ENCODE measurements at places on chromosomes 16 and 17. TPM values are rescaled to one million over a fixed set of nuclear protein-coding genes. Genes with fewer than 3 reads are reported as not detected.

DNA sequence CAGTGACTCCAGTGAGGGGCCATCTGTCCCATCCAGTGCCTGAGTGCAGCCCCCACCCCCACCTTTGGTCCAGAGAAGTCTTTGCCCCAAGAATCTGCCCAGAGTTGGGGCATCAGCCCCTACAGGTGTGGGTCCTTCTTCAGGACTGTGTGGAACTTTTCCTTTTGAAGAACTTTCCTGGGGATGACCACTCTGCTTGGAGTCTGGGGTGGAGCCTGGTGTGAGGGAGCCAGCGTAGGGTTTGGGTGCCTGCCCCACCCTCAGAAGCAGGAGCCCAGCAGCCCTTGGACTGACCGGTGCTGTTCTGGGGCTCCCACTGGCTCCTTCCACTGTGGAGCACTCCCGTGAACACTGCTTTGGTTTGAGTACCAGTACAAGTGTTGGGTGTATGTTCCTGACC lies 19.3 kb downstream of the MPRIP start:
- H3K4me3 ChIP-seq = no peak overlapping the region
- H3K36me3 ChIP-seq = peaks cover 7% of the 10 kb centered on the region
- H3K27ac ChIP-seq = no peak overlapping the region

- no peaks in the 10 kb centered on the region for H3K27me3 ChIP-seq
- H3K36me3 ChIP-seq = no peaks in the 10 kb centered on the region
- H3K27ac ChIP-seq = no peak overlapping the region
- H3K4me3 ChIP-seq = no peak overlapping the region
Measured at GRCh38 chr17:83196366-83196765, 117.0 kb downstream of the METRNL start.

Gene NACA2
- total RNA-seq = not detected

Gene TSPAN10
- total RNA-seq = 0.99 TPM

Gene KRT33A
- not detected for total RNA-seq

DNA sequence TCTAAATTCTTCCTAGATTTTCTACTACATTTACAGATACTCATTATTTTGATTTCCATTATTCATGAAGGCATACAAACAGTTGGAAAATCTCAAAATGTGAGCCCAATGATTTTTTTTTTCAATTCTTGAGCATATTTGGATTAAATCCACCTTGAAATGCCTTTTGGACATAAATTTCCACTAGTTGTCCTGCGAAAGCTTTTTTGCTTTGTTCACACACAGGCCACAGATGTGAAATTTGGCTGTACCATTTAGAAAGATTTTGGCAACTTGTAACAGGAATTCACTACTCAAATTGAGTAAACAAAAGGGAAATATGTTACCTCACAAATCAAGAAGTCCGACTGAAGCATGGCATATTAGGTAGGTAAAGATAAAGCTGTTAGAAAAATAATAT lies 1631.0 kb downstream of the CDH8 start:
- DNase-seq = no peak
- H3K4me1 ChIP-seq = no peaks in the 10 kb centered on the region
- no peak overlapping the region for H3K27ac ChIP-seq
- no peak overlapping the region for H3K4me3 ChIP-seq
- no peaks in the 10 kb centered on the region for H3K36me3 ChIP-seq

DNA sequence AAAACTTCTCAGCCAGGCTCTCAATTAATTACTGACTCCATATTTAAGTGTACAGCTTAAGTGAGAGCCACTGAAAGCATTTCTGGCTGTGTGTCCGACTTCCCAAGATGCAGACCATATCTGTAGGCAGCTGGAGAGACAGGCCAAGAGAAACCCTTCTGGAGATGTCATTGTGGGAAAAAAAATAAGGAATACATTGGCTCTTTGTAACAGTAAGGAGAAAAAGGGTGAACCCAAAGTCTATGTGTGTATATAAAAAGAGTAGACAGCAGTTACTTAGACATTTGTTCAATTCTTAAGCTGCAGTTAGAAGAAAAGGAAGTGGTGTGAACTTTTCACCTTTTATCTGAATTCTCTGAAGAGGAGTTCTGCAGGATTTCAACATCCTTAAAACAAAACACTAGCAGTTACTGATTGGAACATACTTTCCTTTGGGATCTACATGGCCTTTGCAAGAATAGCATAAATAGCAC lies 21.7 kb downstream of the FAM117A start:
- peak overlapping the region; percentile 92 for H3K4me3 ChIP-seq
- H3K36me3 ChIP-seq = peaks cover 27% of the 10 kb centered on the region
- no peaks in the 10 kb centered on the region for H3K27me3 ChIP-seq
- peaks cover 74% of the 10 kb centered on the region for H3K4me1 ChIP-seq
- no peak for DNase-seq

Gene SYCE1L
- total RNA-seq = 17.1 TPM

DNA sequence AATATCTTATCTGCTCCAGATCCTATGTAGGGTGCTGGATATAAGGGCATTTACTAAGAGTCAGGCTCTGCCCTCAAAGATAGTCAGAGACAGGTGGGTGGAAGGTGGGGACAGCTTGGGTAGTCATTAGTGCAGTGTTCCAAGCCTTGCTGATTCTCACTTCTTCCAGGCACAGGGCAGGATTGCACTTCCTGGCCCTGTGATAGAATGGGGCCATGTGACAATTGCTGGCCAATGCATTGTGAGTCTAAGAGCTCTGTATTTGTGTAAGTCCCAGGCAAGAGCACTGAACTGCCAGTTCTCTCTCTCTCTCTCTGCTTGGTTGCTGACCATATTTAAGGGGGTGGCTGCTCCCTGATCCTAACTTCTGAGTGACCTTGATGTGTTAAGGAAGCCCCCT lies 112.1 kb downstream of the C16orf78 start:
- H3K27me3 ChIP-seq = peaks cover 21% of the 10 kb centered on the region
- DNase-seq = no peak
- no peak overlapping the region for H3K27ac ChIP-seq
- no peaks in the 10 kb centered on the region for H3K36me3 ChIP-seq
- H3K4me1 ChIP-seq = peaks cover 1% of the 10 kb centered on the region
- H3K4me3 ChIP-seq = no peak overlapping the region

Gene SDR42E1
- total RNA-seq = 12.5 TPM

Gene NPIPA8
- total RNA-seq = 18.8 TPM

DNA sequence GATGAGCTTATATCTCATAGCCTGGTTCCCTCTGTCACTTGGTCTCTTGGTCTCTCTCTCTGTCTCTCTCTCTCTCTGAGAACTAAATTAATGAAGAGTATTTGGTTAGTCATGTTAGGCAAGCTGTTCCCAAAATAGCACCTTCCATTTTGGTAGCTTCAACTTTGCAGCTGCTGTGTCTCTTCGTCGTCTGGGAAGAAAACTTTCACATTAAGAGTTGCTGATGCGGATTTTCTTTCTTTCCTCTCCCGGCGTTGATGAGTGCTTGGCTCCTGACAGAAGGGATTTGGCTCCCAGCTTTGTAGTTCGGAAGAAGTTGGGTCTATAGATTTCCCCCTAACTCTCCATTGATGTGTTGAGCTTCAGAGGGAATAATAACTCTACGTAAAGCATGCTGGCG lies at the start of gene RBFOX1:
Gene RBFOX1 (plus strand): TSS at position 235 of the 400 bp plus-strand sequence.
- H3K27ac ChIP-seq = no peak within 1 kb of the TSS
- H3K27me3 ChIP-seq = no peaks in the 10 kb centered on the region
- no peaks in the 10 kb centered on the region for H3K4me1 ChIP-seq
- no peaks in the 10 kb centered on the region for H3K36me3 ChIP-seq
- DNase-seq = no peak
- no peak within 1 kb of the TSS for H3K4me3 ChIP-seq

- H3K4me1 ChIP-seq = peaks cover 48% of the 10 kb centered on the region
- H3K27ac ChIP-seq = peak overlapping the region; percentile 100
- no peaks in the 10 kb centered on the region for H3K27me3 ChIP-seq
- peak; percentile 88 for DNase-seq
- H3K36me3 ChIP-seq = peaks cover 53% of the 10 kb centered on the region
- H3K4me3 ChIP-seq = peak overlapping the region; percentile 98
Measured at GRCh38 chr17:64505340-64506200, 519 bp downstream of the DDX5 start.

Gene HOXB4
- 5.3 TPM for total RNA-seq

Gene PMFBP1
- 3.0 TPM for total RNA-seq

DNA sequence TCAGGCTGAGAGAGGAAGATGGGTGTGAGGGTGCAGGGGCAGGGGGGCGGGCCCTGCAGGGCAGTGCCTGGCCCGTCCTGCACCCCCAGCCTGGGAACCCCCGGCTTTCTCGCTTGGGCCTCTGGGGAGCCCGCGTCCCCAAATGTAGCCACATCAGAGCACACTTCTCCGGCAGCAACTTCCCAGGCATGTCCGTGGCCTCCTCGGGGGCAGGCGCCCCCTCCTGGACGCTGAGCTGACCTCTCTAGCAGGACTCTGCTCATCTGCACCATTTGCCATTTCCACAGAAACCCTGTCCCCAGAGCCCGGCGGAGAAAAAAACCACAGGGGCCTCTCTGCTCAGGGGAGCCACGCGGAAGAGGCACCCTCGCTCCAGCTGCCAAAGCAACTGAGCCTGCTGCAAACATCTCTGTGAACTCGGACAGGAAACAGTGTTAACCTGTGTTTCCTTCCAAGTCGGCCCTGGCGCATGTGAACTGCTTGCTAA lies 63.4 kb downstream of the KLHDC4 start:
- peaks cover 11% of the 10 kb centered on the region for H3K36me3 ChIP-seq
- no peaks in the 10 kb centered on the region for H3K27me3 ChIP-seq
- peak; percentile 64 for DNase-seq
- H3K4me3 ChIP-seq = peak overlapping the region; percentile 37
- H3K4me1 ChIP-seq = peaks cover 29% of the 10 kb centered on the region

DNA sequence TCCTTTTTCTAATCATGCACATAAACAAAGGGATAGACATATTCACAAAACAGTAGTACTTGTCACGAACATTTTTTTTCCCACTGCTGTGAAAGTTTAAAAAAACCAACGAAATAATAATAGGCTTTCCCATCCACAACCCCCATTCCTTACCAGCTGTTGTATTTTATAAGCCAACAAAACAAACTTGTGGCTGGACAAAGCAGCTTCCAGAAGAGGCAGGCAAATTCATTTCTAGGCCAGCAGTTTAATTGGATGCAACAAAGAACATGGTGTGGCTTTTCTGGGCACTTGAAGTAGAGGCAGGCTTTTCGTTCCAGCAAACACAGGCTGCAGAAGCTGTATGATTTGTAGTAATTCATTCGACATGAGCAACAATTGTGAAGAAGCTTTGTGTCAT lies 56.0 kb upstream of the FAM20A start:
- H3K27ac ChIP-seq = no peak overlapping the region
- H3K4me3 ChIP-seq = no peak overlapping the region
- H3K27me3 ChIP-seq = peaks cover 6% of the 10 kb centered on the region
- no peaks in the 10 kb centered on the region for H3K36me3 ChIP-seq

DNA sequence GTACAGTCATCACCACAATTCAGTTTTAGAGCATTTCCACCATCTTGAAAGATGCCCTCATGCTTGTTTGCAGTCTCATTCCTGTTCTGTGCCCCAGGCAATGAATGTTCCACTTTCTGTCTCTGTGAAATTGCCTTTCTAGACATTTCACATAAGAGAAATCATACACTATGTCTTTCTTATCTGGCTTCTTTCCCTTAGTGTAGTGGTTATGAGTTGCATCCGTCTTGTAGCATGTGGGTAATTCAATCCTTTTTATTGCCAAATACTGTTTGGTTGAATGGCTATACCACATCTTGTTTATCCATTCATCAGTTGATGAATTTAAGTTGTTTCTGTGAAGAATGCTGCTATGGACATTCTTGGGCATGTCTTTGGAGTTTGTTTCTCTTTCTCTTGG lies 132.5 kb upstream of the PLCG2 start:
- H3K4me1 ChIP-seq = peaks cover 15% of the 10 kb centered on the region
- H3K27me3 ChIP-seq = no peaks in the 10 kb centered on the region
- no peak overlapping the region for H3K4me3 ChIP-seq
- DNase-seq = no peak
- H3K36me3 ChIP-seq = peaks cover 11% of the 10 kb centered on the region

Gene TBC1D3K
- total RNA-seq = not detected

DNA sequence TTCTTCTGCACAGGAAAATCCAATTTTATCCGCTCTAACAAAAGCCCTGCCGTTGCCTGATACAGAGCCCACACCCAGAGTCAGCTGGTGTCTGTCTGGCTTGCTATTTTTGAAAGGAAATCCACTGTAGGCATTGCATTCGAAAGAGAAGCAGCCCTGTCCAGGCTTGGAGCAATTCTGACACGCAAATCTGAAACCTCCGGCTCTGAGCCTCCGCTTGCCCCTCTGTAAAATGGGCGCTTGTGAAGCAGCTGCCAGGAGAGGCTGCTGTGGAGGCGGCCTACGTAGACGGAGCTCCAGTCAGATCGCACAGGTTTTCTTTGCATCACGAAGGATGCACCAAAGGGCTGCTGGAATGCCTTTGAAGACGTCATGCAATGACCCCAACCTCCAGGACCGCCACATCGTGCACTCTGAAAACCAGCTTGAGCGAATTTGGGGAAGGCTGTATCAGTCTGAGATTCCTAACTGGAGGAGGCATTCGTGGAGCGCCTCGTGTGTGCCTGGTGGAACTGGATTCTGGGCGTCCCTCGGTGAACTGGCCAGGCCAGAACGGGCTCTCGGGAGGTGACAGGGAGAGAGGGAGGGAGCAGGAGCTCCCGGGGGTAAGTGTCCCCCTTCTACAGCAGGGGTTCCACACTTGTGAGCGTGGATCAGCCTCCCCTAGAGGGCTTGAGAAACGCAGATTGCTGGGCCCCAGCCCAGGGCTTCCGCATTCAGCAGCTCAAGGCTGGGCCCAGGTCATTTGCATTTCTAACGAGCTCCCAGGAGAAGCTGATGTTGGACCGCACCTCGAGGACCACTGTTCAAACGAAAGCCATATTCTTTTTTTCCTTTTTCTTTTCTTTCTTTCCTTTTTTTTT lies 215.5 kb downstream of the MRTFB start:
- peak; percentile 42 for DNase-seq
- H3K4me3 ChIP-seq = peak overlapping the region; percentile 86
- peaks cover 4% of the 10 kb centered on the region for H3K36me3 ChIP-seq
- no peaks in the 10 kb centered on the region for H3K27me3 ChIP-seq

Gene KRTAP4-6
- not detected for total RNA-seq

GRCh38 chr16:14957576-14958322 lies 17.1 kb upstream of the PDXDC1 start:
- H3K27me3 ChIP-seq = peaks cover 4% of the 10 kb centered on the region
- H3K4me1 ChIP-seq = no peaks in the 10 kb centered on the region
- no peaks in the 10 kb centered on the region for H3K36me3 ChIP-seq
- H3K4me3 ChIP-seq = no peak overlapping the region
- H3K27ac ChIP-seq = no peak overlapping the region

Gene NXN
- 0.37 TPM for total RNA-seq

Gene IL17C
- total RNA-seq = 0.68 TPM
